ENCODE measurements at places on chromosomes 1 and 21. TPM values are rescaled to one million over a fixed set of nuclear protein-coding genes. Genes with fewer than 3 reads are reported as not detected.

- H3K27ac ChIP-seq = no peak overlapping the region
- no peaks in the 10 kb centered on the region for H3K36me3 ChIP-seq
- no peak for DNase-seq
- H3K4me1 ChIP-seq = no peaks in the 10 kb centered on the region
Measured at GRCh38 chr1:224253721-224254120, 70.7 kb downstream of the DEGS1 start.

- DNase-seq = no peak
- no peak overlapping the region for H3K4me3 ChIP-seq
Measured at GRCh38 chr21:44729336-44730027, 18.1 kb upstream of the TSPEAR start.

DNA sequence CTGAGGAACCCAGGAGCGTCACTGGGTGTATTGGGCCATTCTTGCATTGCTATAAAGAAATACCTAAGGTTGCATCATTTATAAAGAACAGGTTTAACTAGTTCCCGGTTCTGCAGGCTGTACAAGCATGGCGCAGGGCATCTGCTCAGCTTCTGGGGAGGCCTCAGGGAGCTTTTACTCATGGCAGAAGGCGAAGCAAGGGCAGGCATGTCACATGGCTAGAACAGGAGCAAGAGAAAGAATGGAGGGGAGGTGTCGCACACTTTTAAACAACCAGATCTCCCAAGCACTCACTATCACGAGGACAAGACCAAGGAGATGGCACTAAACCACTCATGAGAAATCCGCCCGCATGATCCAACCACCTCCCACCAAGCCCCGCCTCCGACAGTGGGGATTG, 65.2 kb downstream of the PSMG1 start:
- peaks cover 47% of the 10 kb centered on the region for H3K4me1 ChIP-seq
- no peaks in the 10 kb centered on the region for H3K36me3 ChIP-seq
- H3K27ac ChIP-seq = no peak overlapping the region

DNA sequence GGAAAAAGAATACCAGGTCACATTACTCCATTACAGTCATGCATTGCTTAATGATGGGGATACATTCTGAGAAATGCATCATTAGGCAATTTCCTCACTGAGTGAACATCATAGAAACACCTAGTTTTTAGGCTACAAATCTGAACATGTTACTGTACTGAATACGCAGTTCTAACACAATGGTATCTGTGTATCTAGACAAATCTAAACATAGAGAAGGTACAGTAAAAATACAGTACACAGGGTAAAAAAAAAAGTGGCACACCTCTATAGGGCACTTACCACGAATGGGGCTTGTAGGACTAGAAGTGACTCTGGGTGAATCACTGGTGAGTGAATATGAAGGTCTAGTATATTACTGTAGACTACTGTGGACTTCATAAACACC, 115.7 kb downstream of the AKT3 start:
- H3K4me3 ChIP-seq = no peak overlapping the region
- H3K27me3 ChIP-seq = no peaks in the 10 kb centered on the region
- DNase-seq = no peak
- peaks cover 20% of the 10 kb centered on the region for H3K4me1 ChIP-seq

Gene CATSPER4
- total RNA-seq = not detected

Gene GPX7
- total RNA-seq = 10.2 TPM

- H3K4me3 ChIP-seq = no peak overlapping the region
- H3K36me3 ChIP-seq = no peaks in the 10 kb centered on the region
- no peak for DNase-seq
- H3K4me1 ChIP-seq = no peaks in the 10 kb centered on the region
Measured at GRCh38 chr1:228794810-228795209, 59.5 kb downstream of the RHOU start.

GRCh38 chr1:182604175-182605164, at the start of gene RGS16:
Gene RGS16, minus strand, starts transcription at chr1:182604389. Its CDS starts 130 bp downstream, at chr1:182604259.
- DNase-seq = peak; percentile 82
- H3K36me3 ChIP-seq = no peaks in the 10 kb centered on the region
- peaks cover 34% of the 10 kb centered on the region for H3K4me1 ChIP-seq
- H3K27me3 ChIP-seq = no peaks in the 10 kb centered on the region

Gene CELF3
- total RNA-seq = not detected

Gene ORC1
- 0.49 TPM for total RNA-seq

- no peaks in the 10 kb centered on the region for H3K27me3 ChIP-seq
- H3K36me3 ChIP-seq = no peaks in the 10 kb centered on the region
- DNase-seq = no peak
- H3K4me3 ChIP-seq = peak overlapping the region; percentile 56
Measured at GRCh38 chr21:39456665-39457064, 4.9 kb downstream of the SH3BGR start.

DNA sequence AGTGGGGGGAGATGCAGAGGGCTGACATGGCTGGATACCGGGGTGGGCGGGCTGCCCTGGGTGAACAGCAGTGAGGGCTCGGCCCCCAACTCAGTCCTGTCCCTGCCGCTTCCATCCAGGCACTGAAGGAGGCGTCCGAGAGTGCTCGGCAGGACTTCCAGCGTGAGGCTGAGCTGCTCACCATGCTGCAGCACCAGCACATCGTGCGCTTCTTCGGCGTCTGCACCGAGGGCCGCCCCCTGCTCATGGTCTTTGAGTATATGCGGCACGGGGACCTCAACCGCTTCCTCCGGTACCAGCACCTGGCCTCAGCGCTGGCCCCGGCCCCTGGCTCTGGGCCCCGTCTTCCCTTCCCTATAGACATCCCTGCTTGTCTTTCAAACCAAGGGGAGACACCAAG, 15.6 kb downstream of the NTRK1 start:
- H3K36me3 ChIP-seq = no peaks in the 10 kb centered on the region
- H3K27ac ChIP-seq = no peak overlapping the region
- DNase-seq = no peak
- H3K4me3 ChIP-seq = no peak overlapping the region
- H3K27me3 ChIP-seq = no peaks in the 10 kb centered on the region

- H3K27me3 ChIP-seq = no peaks in the 10 kb centered on the region
- H3K36me3 ChIP-seq = peaks cover 5% of the 10 kb centered on the region
- no peak for DNase-seq
- no peaks in the 10 kb centered on the region for H3K4me1 ChIP-seq
- H3K4me3 ChIP-seq = no peak overlapping the region
Measured at GRCh38 chr1:197171531-197171930, 25.1 kb upstream of the ASPM start.

DNA sequence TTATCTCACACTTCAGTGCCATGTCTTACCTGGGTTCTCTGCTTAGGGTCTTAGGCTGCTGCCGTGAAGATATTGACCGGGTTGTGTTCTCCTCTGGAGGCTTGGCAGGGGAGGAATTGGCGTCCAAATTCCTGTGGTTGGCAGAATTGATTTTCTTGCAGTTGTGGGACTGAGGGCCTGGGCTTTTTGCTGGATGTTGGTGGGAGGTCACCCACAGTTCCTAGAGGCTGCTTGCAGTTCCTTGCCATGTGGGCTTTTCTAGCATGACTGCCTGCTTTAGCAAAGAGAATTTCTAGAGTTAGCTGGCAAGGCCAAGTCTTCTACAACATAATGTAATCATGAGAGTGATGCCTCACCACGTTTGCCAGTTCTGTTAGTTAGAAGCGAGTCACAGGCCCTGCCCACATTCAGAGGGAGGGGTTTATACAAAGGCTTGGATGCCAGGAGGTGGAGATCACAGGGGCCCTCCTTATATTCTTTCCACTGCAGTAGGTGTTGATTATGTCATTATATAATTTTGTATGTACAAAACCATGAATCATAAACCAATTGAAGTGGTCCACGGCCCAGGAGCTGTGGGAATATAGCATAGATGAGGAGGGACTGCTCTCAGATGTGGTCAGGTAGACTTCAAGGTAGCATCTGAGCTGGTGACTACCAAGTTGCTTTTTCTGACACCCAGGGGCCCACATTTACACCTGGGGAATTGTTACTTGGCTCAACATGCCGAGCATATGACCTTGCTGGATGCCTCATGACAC, 6.6 kb downstream of the UBL4B start:
- H3K4me3 ChIP-seq = no peak overlapping the region
- no peak overlapping the region for H3K27ac ChIP-seq
- H3K36me3 ChIP-seq = no peaks in the 10 kb centered on the region

- no peak for DNase-seq
- H3K27ac ChIP-seq = no peak overlapping the region
- H3K36me3 ChIP-seq = no peaks in the 10 kb centered on the region
Measured at GRCh38 chr1:147389532-147390184, 147.2 kb downstream of the CHD1L start.

Gene SH2D5
- 0.41 TPM for total RNA-seq

- peaks cover 60% of the 10 kb centered on the region for H3K4me1 ChIP-seq
- DNase-seq = no peak
- no peak overlapping the region for H3K4me3 ChIP-seq
- no peaks in the 10 kb centered on the region for H3K27me3 ChIP-seq
- no peak overlapping the region for H3K27ac ChIP-seq
Measured at GRCh38 chr1:210259561-210259960, 27.0 kb downstream of the SERTAD4 start.
